ENCODE measurements at places on chromosomes 7 and 10.
A peak's percentile ranks its signal among the peaks of the same experiment; 100 is the strongest.

- no peak for DNase-seq
Measured at GRCh38 chr7:98034081-98035035, 44.4 kb upstream of the OCM2 start.

GRCh38 chr7:55488804-55489340 lies 83.4 kb downstream of the VOPP1 start:
- DNase-seq, result no peak

DNA sequence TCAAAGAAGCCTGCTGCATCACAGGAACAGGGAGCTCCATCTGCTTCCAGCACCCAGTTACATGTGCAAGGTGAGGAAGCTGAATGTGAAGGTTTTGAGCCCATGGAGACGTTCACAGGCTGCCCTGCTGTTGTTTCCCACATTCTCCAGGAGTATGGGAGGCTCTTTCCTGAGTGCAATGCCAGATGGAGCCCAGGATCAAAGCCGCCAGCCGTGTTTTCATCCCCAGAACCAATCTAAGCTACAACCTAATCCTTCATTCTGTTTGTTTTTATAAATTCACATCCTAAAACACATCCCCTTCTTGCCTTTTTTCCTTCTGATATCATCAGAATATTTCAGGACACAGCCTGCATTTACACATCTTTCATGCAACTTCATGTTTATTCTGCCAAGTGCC lies 98.9 kb upstream of the PRR15 start:
- no peak for DNase-seq

DNA sequence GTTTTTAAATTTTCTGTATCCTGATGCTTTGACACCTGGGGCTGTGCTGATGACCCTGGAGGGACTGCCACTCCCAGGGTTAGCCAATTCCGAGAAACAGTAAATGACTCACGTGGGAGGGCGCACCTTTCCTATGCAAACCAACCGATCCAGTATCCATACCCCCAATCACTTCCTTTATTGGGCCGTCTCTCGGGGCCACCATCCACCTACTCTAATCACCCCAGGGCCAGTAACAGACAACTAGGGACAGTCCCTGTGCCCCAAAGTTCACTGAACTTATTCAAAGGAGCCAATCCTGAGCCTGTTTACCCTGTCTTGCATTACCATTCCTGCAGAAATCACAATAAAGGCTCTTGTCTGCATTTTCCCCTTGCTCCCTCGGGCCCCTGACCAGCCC lies 6.6 kb upstream of the LGI1 start:
- no peak for DNase-seq

DNA sequence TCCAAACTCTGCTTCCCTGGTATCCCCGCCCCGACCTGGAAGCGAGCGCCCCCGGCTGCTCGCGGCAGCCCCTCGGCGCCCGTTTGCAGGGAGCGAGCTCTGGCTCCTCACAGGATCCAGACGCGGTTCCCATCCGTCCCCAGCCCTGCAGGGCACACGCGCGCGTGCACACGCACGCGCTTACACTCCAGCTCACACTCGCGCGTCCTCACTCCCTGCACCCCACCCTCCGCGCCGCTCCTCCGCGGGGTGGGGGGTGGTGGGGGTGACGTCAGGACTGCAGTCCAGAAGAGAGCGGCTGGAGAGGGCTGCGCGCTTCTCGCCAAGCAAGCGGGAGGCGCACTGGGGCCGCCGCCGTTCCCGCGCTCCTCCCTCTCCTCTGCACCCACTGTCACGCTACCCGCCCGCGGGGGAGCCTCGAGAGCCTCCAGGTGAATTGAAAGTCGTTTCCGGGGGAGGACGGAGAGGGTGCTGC lies 255.6 kb downstream of the OTUD1 start:
- DNase-seq, result no peak

DNA sequence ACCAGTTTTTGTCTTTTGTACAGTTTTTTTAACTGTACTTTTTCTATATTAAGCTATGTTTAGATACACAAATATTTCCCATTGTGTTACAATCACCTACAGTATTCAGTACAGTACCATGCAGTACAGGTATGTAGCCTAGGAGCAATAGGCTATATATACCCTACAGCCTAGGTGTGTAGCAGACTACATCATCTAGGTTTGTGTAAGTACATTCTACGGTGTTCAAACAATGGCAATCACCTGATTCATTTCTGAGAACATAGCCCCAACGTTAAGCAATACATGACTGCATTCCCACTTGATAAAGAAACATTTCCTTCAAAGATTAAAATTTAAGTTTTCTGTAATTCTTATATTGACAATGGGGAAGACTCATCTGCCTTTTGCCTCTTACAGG lies 89.4 kb downstream of the TRIL start:
- no peak for DNase-seq

DNA sequence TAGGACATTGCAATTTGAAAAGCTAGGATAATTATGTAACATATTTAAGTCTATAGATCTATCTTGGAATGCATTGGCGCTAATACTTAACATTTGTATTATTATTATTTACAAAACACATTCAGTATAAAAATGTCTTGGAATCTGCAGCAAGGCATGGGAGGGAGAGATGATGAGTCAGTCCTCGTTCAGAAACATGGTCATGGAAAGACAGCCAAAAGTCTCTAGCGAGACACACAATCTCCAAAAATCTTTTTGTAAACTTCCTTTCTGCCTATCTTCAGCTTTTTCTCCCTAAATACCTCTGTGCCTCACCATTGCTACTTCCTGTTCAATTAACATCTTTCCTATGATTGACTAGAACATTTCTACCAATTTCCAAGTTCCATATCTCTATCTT lies 188.4 kb upstream of the CACNA2D1 start:
- no peak for DNase-seq

DNA sequence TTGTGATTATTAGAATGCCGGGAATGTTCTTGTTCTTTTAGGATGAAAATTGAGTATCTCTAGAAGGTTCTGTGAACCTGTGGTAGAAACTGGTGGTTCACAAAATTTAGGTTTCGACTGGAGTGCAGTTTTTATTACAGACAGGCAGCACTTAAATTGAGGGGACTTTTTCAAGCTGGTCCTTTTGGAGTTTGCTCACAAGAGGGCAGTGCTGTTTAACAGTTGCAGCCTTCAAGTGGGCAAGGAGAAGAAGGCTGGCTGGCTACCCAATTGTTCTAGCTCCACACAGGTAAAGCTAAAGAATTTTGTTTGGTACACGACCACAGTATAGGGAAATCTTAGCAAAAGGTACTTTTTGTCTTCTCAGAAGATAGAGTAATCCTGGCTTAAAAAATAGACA lies 233.6 kb downstream of the SNX13 start:
- DNase-seq, result peak; percentile 42

DNA sequence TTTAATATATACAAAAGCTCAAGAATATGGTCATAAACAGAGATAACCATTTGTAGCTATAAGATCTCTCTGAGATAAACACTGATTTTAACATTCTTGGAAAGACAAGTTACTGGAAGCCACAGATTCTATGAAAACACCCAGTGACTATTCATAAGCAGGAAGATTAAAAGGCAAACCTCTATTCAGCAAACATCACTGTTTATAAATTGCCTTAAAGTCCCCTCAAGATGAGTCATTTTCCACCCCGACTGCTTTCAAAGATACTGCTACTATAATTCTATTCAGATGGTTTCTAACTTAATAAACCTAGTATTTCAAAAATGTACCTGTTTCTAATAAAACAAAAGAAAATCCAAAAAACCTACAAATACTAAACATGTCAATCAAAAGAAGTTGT lies 21.0 kb downstream of the TM9SF3 start:
- no peak for DNase-seq

GRCh38 chr7:84145892-84146291 lies 48.7 kb downstream of the SEMA3A start:
- DNase-seq, result no peak

DNA sequence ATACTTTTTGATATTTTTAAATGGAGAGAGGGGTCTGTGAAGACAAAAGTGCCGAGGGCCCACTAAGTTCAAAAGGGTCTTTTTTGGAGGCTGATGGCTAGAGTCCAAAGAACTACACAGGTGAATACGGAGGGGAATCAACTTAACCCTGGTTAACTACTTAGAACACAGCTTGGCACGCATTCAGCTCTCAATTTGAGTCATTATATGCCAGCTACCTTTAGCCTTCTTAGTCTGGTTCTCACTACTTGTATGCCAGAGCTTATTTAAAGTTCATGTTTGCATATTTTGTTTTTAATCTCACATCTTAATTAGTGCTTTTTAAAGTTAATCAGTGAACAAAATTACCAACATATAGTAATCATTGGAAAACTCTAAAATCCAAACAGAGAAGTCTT lies 80.8 kb downstream of the VWDE start:
- no peak for DNase-seq

- no peak for DNase-seq
Measured at GRCh38 chr10:101066896-101067355, 5.1 kb downstream of the KAZALD1 start.

GRCh38 chr7:30212701-30213111 lies 71.7 kb upstream of the ZNRF2 start:
- DNase-seq, result no peak

DNA sequence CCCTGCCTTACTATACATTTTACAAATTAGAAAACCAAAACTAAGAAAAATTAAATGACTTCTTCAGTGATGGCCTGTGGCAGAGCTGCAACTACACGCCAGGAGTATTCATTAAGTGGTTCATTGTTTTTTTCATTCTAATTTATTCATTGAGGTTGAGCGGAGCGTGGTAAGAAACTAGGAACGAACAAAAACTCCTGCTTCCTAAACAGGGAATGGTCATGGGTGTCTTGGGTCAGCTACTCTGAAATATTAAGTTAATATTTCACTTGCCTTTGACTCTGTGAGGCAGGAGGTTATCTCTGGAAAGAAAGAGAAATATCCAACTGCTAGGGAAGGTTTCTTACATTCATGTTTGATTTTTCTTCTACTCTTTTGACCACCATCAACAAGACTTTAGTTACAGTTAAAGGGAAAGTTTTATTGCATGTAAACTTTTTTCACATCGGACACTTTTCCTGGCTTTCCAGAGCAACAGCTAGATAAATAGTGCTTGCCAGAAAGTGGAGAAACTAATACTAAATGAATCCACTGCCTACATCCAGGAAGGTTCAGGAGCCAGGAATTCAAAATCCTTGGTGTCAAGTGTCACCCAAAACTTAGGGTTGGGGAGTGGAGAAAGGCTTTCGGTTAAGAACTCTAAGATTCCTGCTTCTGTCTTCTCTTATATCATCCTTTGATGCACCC lies 896 bp upstream of the GNG11 start:
- DNase-seq, result no peak

DNA sequence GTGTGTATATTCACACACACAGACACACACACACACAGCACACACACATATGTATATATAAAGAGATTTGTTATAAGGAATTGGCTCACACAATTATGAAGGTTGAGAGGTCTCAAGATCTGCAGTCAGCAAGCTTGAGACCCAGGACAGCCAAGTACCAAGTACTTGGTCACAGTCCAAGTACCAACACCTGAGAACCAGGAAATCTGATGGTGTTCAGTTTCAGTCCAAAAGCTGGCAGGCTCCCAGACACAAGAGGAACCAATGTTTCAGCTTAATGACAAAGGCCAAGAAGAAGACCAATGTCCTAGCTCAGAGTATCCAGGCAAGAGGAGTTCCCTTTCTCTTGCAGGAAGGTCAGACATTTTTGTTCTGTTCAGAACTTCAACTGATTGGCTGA lies 780.2 kb downstream of the MAGI2 start:
- no peak for DNase-seq

GRCh38 chr7:24963218-24963617 lies 16.8 kb downstream of the OSBPL3 start:
- DNase-seq, result peak; percentile 37

DNA sequence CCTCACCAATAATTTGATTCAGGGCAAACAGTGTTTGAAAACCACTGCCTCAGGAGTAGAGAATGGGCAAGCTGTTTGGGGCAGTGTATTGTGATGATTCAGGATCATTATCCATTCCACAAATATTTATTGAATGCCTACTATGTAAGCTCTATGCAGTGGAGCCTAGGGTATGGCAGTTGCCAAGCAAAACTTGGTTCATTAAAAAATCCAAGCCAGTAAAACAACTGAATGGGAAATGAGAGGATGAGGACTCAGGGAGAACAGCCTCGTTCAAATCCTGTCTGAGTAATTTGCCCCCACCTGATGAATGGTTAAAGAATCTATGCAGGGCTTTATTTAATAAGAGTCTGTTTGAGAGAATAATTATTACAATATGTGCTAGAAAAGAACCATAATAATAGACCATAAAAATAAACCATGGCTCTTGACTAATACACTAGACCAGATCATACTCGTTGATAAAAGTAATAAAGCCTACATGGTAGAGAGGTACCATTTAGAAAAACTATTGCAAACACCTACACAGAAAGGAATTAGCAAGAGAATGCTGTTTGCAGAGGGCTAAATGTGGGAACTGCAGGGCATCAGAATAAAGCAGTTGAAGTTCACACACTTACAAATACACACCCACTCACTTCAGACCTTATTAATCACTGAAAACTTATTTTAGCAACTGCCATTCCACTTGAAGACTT lies 71.7 kb downstream of the CREB5 start:
- no peak for DNase-seq

DNA sequence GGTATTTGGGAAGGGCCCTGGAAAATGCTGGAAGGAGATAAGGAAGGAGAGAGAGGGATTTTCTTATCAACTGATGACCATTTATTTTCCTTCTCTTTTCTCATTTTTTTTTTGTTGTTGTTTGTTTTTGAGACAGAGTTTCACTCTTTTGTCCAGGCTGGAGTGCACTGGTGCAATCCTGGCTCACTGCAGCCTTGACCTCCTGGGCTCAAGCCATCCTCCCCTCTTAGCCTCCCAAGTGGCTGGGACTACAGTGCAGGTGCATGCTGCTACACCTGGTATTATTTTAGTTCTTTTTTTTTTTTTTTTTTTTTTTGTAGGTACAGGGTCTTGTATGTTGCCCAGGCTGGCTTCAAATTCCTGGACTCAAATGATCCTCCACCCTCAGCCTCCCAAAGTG lies 52.2 kb downstream of the HIP1 start:
- no peak for DNase-seq

GRCh38 chr7:145398758-145399157 lies 562.9 kb upstream of the TPK1 start:
- DNase-seq, result no peak

DNA sequence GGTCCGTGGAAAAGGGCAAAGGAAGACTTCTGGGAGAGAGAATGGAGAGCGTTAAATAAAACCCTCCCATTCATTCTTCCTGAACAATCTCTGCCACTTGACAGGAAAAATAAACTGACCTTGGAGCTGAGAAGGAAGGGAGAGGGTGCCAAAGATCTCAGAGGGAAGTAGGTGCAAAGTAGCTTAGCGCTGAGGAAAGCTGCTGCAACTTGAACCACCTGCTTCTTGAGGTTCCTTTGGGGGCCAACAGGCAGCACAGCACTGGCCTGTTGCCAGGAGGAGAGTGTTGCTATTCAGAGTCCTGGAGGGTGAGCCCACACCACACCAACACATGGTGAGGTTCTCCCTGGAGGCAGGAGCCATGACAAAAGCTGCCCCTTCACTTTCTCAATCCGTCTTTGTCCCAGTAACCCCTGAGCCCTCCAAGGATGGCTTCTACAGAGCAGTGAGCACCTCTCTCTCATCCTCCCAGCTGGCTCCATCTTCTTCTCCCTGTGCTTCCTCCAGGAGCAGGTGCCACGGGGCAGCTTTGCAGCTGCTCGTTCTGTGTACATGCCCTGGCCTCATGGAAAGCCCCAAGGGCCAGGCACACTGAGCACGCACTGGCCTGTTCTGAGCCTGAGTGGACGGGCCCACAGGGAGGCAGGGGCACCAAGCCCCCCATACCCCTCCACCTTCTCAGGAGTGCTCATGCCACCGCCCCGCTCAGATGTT lies 101.3 kb downstream of the STRA8 start:
- DNase-seq, result no peak
